ENCODE measurements at places on chromosomes 12 and 14. TPM values are rescaled to one million over a fixed set of nuclear protein-coding genes. Genes with fewer than 3 reads are reported as not detected.

SLC10A1 gene
- not detected for total RNA-seq

TMPRSS12 gene
- total RNA-seq = not detected

OR4L1 gene
- total RNA-seq = not detected

OTUB2 gene
- 1.7 TPM for total RNA-seq

RHEBL1 gene
- 9.9 TPM for total RNA-seq

NKX2-1 gene
- not detected for total RNA-seq

PRH2 gene
- not detected for total RNA-seq

CEBPE gene
- total RNA-seq = 0.50 TPM

FGF6 gene
- not detected for total RNA-seq

CCDC175 gene
- total RNA-seq = not detected

PIANP gene
- total RNA-seq = not detected

SCNN1A gene
- total RNA-seq = 1.5 TPM

SERPINA5 gene
- not detected for total RNA-seq

SLC16A7 gene
- 38.8 TPM for total RNA-seq

SYT1 gene
- not detected for total RNA-seq

SPIC gene
- not detected for total RNA-seq

ACSS3 gene
- total RNA-seq = not detected

FAM222A gene
- total RNA-seq = 1.6 TPM

TMEM52B gene
- total RNA-seq = not detected

EFCAB11 gene
- total RNA-seq = 9.8 TPM

TAS2R8 gene
- not detected for total RNA-seq

IAPP gene
- not detected for total RNA-seq

LHX5 gene
- not detected for total RNA-seq

GLRX5 gene
- 54.6 TPM for total RNA-seq

AICDA gene
- total RNA-seq = not detected

KCNMB4 gene
- 0.60 TPM for total RNA-seq

KLHL33 gene
- 2.7 TPM for total RNA-seq

ANG gene
- total RNA-seq = 1.4 TPM

CCDC38 gene
- total RNA-seq = not detected

SLCO1B3 gene
- not detected for total RNA-seq

TMCC3 gene
- total RNA-seq = 0.18 TPM

ADAM21 gene
- not detected for total RNA-seq

HIGD1C gene
- total RNA-seq = not detected

CD69 gene
- total RNA-seq = 116 TPM

FAM181A gene
- not detected for total RNA-seq

LRRK2 gene
- total RNA-seq = not detected

GPD1 gene
- total RNA-seq = 0.82 TPM

P2RX2 gene
- total RNA-seq = not detected

BAG5 gene
- total RNA-seq = 31.1 TPM

FLRT2 gene
- total RNA-seq = not detected

BCL11B gene
- total RNA-seq = 70.6 TPM

SPX gene
- total RNA-seq = not detected

DEPDC4 gene
- total RNA-seq = 2.8 TPM

LYSET gene
- 10.6 TPM for total RNA-seq

HCAR2 gene
- total RNA-seq = not detected

TAS2R43 gene
- 0.73 TPM for total RNA-seq

STAB2 gene
- total RNA-seq = not detected

TRPV4 gene
- not detected for total RNA-seq

DHRS7 gene
- total RNA-seq = 54.4 TPM

FBRSL1 gene
- total RNA-seq = 51.2 TPM

SYCP3 gene
- 1.7 TPM for total RNA-seq

CACNB3 gene
- total RNA-seq = 13.1 TPM

CMA1 gene
- 0.82 TPM for total RNA-seq

KRT76 gene
- not detected for total RNA-seq

Measured in activated CD8-positive, alpha-beta T cell treated with anti-CD3 and anti-CD28 coated beads, Interleukin-2, amount 10 ng/mL, durations not matched to agents 7 days and 5 days (primary cell).